Esophagus squamous epithelium (tissue), 5 donors: ENCODE measurements at places on chromosomes 1 and 21.

- DNase-seq = no peak
Measured at GRCh38 chr1:26789931-26790330, 2.2 kb downstream of the PIGV start.

DNA sequence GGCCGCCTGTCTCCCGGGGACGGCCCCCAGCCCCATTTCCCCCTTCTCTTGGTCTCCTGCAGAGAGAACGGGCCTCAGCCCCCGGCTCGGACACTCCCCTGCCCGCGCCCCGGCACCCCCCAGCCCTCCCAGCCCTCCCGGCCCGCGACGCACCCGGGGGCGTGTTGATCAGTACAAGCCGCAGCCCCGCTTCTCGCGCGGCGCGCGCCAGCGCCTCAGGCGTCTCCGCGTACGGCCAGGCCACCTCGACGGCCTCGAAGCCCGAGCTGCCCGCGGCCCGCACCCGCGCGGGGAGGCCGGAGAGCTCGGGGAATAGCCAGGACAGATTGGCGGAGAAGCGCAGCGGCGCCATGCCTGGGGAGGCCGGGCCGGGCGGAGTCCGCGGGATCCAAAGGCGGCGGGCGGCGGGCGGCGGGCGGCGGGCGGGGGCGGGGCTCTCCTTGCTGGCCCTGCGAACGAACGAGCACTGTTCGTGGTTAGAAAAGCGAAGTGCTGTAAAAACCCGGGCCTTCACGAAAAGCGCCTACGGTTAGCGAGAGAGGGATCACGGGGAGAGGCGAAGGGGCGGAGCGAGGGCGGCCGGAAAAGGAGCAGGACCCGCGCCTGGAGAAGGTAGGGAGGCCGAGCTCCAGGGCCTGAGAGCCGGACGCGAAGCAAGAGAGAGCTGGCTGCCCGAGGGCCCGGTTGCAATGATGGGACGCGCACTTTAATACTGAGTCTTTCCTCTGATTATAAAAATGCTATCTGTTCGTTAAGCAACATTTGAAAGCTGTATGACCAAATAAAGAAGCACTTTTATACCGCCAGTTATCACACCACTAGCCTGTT, at the start of gene HYI:
HYI (minus strand) TSS at position 490 of the 828 bp plus-strand sequence; CDS start at position 352, 138 bp downstream.
- DNase-seq = no peak

DNA sequence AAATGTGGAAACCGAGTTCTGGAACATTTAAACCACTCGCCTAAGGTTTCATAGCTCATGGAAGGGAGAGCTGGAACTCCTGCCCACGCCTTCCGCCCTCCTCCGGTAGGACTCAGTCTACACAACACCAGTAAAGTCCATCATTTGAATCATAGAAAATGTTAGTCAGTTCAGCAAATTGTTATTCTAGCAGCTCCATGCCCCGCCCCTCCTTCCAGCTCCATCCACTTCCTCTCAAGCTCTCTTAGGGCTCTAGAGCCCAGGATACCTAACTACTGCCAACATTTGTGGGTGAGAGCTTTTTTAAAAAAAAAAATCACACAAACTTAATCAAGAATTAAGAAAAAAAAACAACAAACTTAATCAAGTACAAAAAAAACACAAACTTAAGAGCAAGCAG, 121.8 kb downstream of the TBX15 start:
- no peak for DNase-seq

DNA sequence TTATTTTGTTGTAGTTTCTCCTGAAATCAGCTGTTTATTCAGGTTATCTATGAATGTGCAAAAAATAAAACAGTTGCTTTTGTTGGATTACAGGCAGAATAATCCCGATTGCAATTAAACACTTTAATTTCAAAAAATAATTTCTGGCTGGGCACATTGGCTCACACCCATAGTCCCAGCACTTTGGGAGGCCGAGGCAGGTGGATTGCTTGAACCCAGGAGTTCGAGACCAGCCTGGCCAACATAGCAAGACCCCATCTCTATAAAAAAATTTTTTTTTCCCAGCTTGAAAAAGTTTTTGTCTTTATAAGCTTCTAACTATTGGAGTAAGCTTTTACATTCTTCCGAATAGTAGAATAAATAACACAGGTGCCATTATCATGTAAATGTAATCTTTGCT, 15.3 kb downstream of the RCAN3 start:
- no peak for DNase-seq

- no peak for DNase-seq
Measured at GRCh38 chr1:26539722-26540121, 10.2 kb downstream of the RPS6KA1 start.

DNA sequence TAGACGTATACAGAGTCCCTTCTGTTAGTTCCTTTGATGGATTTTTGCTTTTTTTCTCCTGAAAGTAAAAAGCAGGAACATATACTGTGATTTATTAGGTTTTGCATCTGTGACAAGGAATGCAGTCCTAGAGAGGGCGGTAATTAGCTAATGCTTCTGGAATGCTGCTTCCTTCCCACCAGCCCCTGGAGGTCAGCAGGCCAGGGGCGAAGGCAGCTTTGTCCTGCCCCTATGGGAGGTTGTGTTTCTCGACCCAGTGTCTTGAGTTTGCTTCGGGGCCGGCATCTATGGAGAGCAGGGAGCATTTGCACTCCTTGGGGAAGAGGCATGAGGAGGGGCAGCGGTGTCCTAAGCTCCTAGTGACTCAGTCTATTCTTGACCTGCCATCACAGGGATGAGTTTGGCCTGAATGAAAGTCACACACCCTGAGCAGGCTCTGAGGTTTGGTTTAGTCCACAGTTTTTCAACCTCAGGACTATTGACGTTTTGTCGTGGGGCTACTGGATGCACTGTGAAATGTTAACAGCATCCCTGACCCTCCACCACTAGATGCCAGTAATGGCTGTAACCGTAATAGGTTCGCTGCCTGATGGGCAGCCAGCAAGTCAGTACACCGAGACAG, 85.0 kb upstream of the KCNJ15 start:
- no peak for DNase-seq

DNA sequence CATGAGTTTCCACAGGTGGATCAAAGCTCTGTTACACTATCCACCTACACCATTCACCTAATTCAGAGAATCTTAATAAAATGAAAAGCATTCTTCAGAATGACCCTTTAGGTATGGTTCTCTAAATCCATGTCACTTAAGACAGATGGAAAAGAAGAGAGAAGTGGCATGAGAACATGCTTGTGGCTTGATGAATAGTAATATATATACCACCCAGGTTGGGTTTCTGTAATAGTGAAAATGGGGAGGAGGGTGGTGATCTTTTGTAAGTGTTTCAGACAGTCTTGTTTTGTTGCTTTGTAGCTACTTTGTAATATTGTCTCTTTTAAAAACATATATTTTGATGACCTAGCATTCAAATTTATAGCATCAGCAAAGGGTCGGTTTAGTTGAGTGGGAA, 469.8 kb downstream of the USP25 start:
- no peak for DNase-seq

DNA sequence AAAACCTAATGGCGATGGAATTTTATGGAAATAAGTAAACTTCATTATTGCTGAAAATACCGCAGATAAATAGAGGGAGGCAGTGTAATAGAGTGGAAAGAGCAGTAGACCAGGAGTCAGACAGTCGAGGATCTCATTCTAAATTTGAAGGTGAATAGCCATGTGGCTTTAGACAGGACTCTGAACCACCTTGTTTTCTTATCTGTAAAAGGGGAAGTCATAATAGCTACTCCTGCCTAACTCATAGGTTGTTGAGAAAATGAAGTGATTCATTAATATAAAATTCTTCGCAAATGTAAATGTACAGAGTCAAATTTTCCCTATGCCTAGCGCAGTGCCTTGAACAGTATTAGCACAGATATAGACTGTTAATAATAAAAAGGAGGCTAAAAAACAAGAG, 14.8 kb downstream of the RPS6KC1 start:
- no peak for DNase-seq

DNA sequence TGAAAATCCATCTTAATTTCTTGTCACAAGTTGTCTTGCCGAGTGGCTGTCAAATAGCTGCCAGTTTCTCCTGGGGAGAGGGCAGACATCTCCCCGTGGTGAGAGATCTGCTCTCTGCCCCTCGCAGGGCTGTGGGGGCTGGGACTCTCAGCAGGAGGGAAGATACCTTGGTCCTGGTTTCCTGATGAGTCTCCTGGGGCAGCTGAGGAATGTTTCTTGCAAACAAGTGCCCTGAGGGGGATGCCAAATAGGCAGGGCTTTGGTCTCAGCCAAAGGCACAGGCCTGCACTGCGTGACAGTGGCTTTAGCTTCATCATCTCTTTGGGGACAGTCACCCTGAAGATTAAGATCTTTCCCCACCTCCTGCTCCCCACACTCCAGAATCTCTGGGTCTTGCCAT, 40.9 kb downstream of the SYT6 start:
- DNase-seq = no peak

GRCh38 chr1:34928699-34929496, 552 bp downstream of the DLGAP3 start:
- DNase-seq = no peak

DNA sequence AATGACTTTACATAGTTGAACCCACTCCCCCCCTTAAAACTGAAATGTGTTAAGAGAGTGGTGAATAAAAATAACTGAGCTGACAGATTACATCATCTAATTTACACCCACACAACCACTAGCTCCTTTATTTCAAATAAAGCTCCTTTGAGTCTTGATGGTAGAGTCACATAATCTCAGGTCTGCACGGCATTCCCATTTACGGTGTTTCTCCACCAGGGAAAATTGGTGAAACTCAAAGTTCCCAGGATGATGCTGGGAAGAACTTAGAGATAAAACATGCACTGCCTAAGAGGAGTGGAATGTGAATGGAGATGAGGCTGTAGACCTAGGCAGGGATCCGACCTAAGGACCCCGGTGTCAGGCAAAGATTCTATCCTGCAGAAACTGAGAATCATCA, 727.8 kb upstream of the ADAMTS5 start:
- no peak for DNase-seq

- no peak for DNase-seq
Measured at GRCh38 chr1:214838351-214838750, 235.4 kb downstream of the CENPF start.

GRCh38 chr1:111955755-111956154, 33.7 kb downstream of the KCND3 start:
- DNase-seq = no peak

GRCh38 chr1:61389926-61390845, 307.8 kb downstream of the NFIA start:
- DNase-seq = no peak

DNA sequence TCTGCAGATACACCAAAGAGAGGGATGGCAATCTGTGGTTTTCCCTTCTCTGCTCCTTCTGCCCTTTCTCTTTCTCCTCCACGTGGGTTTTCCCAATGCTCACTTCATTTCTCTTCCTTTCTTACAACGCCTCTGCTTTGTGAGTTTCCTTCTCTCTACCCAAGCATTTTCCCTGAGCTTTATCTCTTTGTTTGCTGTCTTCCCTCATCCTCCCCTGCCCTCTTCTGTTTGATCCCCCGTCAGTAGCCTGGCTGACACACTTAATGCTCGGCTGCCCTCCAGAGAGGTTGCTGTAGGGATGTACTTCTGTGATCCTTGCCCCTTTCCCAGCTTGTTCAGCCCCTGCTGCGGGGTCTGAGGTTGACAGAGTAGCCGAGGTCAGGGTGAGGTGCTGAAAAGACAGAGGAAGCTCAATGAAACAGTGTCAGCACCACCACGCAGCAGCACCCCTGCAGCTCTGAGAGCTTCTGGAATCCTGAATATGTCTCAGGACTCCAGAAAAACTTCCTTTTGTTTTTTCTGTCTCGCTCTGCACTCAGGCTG, 6.0 kb downstream of the EDARADD start:
- DNase-seq = no peak

DNA sequence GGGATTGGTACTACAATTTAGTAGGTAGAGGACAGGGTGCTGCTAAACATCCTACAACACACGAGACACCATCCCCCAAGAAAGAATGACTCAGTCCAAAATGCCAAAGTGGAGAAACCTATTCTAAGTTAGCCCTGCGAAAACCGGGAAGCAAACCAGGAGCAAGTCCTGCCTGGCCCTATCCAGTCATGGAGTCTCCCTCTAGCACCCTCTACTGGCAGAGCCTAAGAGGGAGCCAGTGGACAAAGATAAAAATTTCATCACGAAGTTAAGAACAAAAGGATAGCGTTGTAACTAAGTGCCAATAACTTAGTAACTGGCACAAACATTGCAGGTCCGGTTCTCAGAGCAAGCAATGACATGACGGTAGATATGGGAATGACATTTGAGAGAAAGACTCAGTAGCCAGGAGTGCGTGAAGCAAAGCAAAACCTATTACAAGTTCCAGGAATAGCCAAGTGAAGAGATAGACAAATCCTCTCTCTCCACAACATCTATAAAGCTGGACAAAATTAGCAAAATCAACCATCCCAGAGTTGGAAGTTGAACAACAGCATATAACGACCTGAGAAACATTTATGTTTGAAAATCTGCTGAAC, 383.5 kb downstream of the OMA1 start:
- DNase-seq = no peak

GRCh38 chr1:158996998-158997397, 12.7 kb upstream of the IFI16 start:
- no peak for DNase-seq

DNA sequence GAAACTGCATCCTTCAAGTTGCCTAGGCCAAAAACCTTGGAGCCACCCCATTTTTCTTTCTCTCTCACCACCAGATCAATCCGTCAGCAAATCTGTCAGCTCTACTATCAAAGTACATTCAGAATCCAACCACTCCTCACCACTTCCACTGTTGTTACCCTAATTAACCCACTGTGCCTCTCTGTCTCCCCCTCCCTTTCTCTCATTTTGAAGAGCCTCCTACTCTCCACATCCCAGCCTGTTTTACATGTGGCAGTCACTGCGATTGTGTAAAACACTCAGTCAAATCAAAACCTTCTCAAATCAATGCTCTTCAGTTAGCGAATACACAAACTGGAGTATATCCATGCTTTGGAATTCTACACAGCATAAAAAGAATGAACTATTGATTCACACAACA, 33.1 kb downstream of the ZNF684 start:
- DNase-seq = no peak

GRCh38 chr1:229894532-229894931, 172.5 kb upstream of the GALNT2 start:
- no peak for DNase-seq

DNA sequence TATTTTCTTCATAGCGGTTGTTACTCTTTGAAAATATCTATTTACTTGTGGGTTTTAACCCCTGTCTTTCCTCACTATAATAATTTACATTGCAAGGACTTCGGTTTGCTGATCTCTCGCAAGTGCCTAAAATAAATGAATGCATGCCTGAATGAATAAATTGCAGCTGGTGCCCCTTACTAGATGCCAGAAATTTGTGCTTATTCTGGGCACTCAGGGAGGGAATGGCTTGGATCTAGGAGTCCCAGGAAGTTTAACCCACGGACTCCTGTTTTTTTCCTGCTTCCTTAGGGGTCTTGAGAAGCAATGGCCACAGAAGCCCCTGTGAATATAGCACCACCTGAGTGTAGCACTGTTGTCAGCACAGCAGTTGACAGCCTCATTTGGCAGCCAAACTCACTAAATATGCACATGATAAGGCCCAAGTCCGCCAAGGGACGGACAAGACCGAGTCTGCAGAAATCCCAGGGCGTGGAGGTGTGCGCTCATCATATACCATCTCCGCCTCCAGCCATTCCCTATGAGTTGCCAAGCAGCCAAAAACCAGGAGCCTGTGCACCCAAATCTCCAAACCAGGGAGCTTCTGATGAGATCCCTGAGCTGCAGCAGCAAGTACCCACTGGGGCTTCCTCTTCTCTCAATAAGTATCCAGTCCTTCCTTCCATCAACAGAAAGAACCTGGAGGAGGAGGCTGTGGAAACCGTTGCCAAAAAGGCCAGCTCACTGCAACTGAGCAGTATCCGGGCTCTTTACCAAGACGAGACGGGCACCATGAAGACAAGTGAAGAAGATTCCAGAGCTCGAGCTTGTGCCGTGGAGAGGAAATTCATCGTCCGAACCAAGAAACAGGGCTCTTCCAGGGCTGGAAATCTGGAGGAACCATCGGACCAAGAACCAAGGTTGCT, 4.2 kb upstream of the PLA2G2C start:
- DNase-seq = no peak
